Testis (tissue), 5 donors: ENCODE measurements at places on chromosomes 1 and 21.

DNA sequence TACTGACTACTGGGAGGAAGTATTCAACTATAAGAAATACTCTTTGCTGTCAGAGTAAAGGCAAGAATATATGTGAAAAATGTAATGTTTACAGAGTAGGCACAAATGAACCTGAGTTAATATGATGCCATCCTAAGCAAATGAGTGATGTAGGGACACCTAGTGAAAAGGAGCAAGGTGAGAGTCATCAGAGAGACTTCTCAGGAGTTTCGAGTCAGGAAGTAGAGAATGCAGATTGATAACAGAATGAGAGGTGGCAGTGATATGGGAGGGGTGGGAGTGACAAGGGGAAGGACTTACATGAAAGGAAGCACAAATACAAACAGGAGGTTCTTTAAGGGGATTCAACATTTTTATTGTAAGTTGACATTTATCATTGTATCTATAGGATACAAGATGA, 10.2 kb downstream of the PRCC start:
- DNase-seq, result no peak

DNA sequence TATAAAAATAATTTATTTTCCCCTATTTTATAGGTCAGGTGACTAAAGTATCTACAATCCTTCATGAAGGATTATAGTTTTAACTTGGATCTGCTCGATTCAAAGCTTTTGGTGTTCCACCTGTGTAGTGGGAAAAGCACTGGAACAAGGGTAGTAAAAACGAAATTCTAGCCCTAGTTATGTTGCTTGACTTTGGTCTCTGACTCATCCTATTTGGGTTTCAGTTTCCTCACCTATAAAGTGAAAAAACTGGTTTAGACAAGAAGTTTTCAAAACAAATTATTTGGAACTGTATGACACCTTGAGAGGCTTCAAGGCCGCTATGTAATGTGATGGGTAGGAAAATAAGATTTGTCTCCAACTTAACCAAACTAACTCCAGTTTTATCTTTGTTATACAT, 505.2 kb upstream of the ZRANB2 start:
- no peak for DNase-seq

DNA sequence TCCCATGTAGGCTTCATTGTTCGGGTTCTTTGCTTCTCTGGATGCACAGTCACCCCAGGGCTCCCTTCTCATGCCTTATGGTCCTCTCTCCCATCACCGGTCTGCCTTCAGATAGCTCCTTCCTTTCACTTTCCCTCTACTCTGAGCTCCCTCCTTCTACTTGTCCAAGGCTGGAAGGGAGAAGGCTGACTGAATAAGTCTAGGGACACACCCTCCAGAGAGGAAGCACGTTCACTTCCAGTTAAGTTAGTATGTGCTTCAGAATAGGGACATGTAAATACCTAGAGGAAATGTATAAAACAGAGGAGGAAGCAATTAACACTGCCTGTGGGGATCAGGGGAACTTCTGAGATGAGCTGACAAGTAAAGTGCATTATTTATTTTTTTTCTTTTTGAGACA, 23.5 kb downstream of the CXADR start:
- no peak for DNase-seq

GRCh38 chr1:214604523-214604922, 1.5 kb downstream of the CENPF start:
- DNase-seq, result no peak

DNA sequence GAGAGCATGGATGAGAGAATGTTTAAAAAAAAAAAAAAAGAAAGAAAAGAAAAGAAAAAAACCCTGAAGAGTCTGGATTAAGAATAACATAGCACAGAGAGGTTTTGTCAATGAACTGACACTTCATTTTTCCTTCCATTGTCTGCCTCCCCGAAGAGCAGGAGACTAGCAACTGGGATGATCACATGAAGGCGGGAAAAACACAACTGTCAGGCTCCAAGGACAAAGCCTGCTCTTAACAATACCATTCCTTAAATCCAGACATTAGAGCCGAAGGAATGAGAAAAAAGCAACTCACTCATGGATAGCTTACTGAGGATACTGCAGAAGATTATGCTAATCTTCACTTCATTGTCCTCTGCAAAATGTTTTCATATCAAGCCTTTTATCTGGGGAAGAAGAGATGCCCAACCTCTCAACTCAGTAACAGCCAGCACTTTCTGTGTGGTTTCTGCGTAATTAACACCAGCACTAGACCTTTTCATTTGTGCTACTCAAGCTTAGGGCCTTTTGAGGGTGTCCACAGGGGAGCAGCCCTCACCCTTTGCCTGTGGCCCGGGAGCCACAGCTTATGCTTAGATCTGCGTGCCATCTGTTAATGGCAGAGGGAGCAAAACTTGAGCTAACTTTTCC, 182.3 kb downstream of the BARHL2 start:
- no peak for DNase-seq

DNA sequence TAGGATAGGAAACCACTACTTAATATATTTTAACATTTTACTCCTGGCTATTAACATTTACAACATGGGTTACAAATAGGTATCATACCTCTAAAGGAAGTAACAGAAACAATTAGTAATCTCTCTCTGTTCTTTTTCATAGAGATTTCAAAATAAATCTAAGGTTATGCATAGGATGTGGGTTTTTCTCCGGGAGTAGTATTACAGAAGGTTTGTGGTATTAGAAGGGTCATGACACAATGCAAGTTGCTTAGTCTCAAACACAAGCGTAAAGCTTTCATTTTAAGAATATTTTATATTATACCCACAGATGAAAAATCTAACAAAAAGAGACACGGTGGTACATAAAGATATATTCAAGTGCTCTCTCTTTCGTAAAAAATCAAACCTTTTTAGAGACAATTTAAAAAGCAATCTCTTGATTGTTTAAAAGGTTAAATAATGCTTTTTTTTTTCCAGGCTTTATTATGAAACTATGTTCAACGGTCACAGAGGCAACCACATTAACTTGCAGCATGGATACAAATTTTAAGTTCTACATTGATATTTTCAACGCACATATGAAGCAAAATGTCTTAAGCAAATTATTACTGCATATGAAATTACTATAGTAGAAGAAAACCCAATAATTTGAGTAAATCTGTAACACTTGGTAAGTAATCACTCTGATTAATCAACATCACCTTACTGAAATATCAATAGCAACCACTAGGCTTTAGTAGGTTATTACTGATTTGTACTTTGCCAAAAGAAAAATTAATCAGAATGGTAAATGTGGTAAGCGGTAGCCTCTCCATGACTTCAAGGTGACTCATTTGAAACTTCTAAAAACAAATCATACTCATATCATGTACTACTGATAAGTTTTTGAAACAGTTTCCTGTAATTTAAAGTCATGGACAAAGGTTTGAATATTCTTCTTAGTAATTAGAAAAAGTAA, 97.4 kb upstream of the GFI1 start:
- DNase-seq, result no peak

DNA sequence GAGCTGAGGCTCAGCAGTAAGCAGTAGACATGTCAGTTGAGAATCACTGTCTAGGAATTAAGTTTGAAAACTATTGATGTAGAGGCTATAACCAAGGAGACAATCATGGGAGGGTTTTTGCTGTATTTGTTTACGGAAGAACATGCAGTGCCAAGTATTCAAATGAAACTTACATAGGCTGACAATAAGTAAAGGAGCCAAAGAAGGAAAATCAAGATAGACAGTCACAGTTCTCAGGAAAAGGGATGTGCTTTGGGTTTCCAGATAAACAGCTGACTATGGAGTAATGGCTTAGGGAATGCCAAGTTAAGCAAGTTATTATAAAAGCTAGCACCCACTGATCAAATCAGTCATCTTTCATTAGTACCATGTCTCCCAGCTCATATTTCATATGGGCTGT, 21.5 kb downstream of the GNG12 start:
- DNase-seq, result no peak

DNA sequence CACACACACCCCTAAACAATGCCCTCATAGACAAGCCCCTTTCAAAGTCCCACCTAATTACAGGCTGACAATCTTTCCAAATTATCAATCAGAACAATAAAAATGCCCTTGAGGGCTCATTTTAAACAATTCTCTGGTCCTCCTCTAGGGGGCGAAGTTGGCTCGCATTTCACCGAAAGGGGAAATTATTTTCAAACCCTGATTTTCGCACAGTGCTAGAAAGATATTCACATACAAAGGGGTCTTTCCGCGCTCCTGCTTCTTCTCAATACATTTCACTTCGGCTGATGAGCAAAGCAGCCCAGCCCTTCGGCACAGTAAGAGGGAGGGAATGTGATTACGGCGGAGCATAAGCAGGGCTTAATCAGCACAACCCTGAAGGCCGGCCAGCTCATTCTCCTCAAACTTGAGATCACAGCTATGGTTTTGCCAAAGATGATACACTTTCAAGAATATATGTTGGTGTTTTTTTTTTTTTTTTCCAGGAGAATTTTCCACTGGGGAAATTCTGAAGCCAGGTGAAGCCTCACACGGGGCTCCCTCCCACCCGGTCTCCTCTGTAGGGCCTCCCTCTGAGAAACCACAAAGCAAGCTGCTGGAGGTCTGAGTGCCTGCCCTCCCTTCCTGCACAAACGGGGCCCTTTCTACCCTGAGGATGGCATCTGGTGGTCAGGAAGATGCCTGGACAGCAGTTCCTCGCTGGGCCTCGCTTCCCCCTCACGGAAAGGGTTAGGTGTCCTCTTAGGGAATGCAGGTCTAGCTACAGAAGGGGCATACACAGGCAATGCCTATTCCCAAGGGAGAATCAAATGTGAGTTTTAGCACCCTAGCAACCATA, 66.9 kb downstream of the GNG12 start:
- peak; percentile 67 for DNase-seq

DNA sequence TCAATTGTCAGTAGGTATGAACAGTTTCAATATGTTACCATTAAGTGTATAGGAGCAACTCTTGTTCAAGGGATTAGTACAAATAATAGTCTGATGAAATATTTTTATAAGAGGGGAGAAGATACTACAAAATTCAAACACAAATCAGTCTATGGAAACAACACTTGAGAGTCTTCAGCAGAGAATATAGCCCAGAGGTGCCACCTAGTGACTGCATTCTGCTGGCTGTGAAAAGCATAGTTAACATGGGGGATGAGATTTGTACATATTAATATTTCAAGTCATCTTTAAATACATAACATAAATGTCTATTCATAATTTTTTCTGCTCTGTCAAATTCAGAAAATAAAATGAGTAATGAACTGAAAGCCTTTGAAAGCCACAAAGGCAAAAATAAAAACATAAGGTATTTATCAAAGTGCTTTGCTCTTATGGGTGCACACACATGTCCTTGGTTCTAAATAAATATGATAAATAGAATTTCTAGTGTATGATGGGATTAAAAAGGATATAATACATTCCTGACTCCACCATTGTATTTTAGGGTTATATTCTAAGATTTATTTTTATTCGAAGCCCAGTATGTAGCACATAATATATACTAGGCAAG, 440.9 kb upstream of the ZRANB2 start:
- peak; percentile 81 for DNase-seq

DNA sequence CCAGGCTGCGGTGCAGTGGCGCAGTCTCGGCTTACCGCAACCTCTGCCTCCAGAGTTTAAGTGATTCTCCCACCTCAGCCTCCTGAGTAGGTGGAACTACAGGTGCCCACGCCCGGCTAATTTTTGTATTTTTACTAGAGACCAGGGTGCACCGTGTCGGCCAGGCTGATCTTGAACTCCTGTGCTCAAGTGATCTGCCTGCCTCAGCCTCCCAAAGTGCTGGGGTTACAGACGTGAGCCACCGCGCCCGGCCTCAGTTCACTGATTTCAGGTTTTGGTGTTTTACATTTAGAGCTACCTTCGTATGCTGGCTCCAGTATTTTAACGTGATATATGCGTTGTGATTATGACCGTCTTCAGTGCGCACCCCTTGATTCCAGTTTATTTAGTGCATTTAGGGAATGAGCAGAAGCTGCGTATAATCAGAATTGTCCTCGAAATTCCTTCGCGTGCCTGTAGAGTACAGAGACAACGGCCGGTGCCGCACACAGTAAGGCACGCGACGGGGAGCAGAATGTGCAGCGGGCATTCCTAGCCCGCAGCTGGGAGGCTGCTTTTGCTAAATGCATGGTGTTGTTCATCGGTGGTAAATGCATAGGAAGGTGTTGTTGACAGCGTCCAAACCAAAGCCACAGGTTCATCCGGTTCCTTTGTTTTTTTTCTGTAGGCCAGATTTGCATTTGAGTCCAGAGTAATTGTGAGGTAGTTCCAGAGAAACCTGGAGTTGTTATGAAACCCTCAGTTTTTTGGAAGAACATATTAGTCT, 48.9 kb upstream of the DIP2A start:
- DNase-seq, result no peak

DNA sequence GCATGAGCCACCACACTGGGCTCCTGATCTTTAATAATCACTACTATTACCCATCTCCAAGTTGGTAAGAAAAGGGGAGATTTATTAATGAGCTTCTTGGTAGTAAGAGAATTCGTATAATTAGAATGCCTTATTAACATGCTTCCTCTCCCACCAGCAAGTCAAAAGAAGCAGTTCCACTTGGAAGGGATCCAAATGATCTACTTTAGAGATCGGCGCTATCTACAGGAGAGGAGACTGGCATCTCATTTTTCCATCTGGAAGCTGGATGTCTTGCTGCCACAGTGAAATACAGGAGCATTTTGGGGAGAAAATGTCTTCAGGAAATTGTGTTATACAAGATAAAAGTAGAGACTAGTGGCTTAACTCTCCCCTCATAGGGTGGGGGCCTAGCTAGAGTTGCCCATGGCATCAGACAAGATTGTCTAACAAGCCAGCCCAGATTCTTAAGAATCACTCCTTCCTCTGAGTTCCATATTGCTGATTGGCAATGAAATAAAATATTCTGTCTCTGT, 33.6 kb upstream of the CAMSAP2 start:
- no peak for DNase-seq

- DNase-seq, result no peak
These were observed 67.5 kb downstream of the MAP10 start for GRCh38 chr1:232872738-232873137.

- DNase-seq, result no peak
These were observed 403.7 kb upstream of the B3GALT2 start for GRCh38 chr1:193590102-193590501.

- no peak for DNase-seq
These were observed 1704.7 kb downstream of the KCNT2 start for GRCh38 chr1:194903524-194903923.

DNA sequence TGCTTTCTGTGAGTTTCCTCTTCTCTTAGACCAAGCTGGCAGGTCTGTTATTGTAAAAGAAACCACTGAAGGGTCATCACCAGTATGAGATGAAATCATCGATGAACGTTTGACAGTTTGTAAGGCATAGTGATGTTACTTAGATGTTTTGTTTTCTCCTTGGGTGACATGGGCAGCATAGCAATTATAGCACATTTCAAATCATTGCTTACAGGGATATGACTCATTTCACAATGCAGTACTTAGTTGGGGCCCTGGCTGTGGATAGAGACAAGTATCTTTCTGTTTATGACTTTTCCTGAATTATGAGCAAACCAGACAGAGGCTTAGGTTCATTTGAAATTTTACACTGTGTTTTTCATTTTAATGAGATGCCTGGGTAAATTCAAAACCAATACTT, 313.0 kb downstream of the RWDD3 start:
- no peak for DNase-seq
